ENCODE measurements at places on chromosomes 3 and 15.

GRCh38 chr15:40325188-40325587 is 1.7 kb downstream of the INAFM2 start:
- no peak for DNase-seq

GRCh38 chr3:151552589-151552988 is 91.7 kb upstream of the IGSF10 start:
- DNase-seq = no peak

DNA sequence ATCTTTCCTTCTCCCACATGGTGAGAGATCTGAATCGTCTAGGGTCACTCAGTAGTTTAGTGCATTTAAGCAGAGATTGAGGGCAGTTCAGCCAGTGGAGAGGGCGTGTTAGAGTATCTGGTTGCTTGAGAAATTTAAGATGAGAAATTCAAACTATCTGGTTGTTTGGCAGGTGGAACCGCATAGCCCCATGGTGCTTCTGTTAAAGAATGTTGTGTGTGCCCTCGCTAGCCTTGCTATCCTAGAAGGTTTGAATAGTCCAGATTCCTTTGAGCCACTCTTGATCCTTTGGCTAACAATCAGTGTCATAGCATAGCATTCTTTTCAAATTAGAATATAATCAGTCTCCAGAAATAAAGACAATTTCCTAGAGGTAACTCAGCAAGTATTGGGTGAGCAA is 32.1 kb downstream of the ABHD17C start:
- no peak for DNase-seq

DNA sequence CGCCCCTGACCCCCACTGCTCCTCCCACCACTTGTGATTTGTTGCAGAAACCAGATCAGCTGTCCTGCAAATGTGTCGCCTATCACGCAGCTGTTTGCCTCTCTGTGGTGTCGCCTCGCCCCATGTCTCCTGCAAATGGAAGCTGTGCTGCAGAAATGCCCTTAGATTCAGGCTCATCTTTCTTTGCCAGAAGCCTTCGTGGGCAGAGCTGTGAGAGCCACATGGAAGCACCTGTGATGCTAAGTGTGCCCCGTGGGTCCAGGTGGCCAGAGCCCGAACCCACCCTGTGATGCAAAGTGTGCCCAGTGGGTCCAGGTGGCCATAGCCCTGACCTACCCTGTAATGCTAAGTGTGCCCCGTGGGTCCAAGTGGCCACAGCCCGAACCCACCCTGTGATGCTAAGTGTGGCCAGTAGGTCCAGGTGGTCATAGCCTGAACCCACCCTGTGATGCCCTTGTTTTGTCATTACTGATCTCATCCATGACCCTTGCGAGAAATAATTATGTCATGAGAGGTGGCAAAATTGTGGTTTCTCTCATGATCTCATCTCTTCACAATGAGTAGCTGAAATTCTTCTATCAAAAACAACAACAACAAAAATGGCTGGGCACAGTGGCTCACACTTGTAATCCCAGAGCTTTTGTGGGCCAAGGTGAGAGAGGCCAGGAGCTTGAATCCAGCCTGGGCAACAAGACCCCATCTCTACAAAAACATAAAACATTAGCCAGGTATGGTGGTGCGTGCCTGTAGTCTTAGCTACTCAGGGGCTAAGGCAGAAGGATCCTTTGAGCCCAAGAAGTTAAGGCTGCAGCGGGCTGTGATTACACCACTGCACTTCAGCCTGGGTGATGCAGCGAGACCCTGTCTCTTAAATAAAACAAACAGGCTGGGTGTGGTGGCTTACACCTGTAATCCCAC is 187.4 kb downstream of the GOLGA6L6 start:
- DNase-seq = no peak

DNA sequence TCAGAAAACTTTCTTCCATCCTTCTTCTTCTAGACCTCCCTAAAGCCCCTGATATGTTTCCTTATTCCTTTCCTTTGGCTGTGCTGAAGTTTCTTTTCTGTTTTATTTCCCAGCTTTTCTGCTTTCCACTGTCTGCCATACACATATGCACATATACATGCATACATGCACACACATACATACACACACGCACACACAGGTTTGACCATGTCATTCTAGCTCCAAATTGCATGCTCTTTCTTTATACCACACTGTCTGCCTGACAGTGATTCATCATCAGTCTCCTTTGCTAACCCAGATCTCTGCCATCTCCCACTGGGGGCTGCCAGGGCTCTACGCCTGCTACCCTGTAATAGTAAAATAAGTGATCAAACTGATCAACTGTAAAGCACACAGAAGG is 181.3 kb downstream of the STAC start:
- no peak for DNase-seq

GRCh38 chr3:11339541-11339940 is 67.3 kb downstream of the ATG7 start:
- no peak for DNase-seq

DNA sequence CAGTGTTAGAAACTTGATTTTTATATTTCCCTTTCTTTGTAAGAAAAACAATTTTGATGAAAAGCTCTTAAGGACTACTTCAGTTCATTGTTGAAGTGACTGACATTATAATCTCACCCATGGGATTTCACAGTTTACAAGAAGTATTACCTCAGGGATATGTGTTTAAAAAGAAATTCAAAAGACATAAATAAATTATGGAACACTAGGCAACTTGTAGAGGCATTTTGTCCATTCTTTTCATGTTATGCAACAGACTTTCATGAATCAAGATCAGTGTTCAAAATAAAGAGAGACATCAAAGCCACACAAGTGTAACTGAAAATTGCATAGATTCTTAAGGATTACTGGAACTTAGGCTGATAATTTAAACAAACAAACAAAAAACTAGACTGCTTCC is 196.8 kb upstream of the AGTR1 start:
- DNase-seq = no peak

GRCh38 chr3:18445401-18446148 is 20.4 kb upstream of the SATB1 start:
- DNase-seq = no peak

- no peak for DNase-seq
Measured at GRCh38 chr3:185887066-185887465, 50.7 kb downstream of the TRA2B start.

- DNase-seq = no peak
Measured at GRCh38 chr3:99700631-99701268, 62.4 kb downstream of the COL8A1 start.

DNA sequence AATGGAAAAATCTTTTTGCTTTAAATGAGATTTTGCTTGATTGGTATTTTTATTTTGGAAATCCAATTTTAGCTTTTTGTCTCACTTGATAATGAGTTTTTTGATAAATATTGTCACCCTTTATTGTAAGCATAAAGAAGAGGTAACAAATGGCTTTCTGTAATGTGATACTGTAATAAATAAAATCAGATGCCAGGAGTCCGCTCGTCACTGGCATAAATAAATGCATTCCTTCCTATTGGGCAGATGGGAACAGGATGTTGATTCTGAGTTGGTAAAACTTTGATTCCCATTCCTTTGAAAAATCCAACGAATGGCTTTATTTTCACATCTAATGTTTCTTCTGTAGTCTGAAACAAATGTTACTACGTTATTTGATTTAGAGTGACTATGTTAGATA is 59.9 kb downstream of the CACNA2D3 start:
- DNase-seq = no peak

GRCh38 chr15:87732976-87733375 is 523.6 kb downstream of the NTRK3 start:
- no peak for DNase-seq

- DNase-seq = no peak
Measured at GRCh38 chr3:66320390-66320789, 99.6 kb downstream of the SLC25A26 start.

DNA sequence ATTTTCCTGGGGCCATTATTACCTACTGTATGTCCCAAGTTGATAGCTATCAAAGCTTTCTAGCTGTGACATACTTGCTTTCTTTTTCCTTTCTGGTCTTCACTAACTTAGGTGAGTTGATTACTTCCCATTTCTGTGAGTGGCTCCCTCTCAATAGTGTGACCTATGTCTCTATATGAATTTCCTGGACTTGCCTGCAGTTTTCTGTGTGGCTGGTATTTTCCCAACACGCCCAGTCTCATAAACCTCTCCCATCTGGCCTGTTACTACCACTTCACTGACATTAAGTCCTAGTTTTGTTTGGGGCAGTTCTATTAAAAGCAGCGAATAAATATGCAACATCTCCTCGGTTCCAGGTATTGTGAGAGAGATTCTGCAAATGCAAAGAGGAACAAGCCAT is 671.2 kb downstream of the SI start:
- no peak for DNase-seq

DNA sequence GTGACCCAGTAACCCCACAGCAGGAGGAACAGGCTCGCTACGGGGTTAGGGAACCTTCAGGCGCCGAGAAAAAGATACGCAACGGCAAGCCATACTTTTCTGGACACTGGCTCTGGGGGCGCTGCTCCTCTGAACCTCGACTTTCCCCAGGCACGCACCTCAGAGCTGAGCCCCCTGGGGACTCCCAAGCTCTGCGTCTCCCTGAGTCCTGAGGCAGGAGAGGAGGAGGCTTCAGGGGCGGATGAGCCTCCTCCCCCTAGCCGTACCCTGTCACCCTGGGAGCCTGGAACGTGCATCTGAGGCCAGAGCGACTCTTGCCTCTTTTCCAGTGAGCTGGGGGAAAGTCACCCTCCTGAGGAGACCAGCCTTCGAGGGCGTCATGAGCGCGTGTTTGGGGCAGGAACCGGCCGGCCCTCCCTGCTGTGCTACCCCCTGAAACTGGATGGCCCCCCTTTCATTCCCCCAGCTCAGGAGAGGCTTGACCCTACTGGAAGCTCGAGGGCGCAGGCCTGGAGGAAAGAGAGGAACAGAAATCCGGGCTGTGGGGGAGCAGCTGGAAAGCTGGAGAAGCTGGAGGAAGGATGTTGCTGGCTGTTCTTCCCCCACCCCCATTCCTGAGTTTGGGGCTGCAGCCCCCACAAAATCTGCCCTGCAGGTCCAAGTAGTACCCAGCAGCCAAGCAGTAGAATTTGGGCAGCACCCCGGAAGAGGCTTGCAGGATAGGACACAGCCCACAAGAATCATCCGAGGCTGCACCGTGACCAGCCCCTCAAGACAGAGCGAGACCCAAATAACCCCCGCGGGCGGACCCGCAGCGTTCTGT is 25.1 kb upstream of the POLG start:
- DNase-seq = no peak

DNA sequence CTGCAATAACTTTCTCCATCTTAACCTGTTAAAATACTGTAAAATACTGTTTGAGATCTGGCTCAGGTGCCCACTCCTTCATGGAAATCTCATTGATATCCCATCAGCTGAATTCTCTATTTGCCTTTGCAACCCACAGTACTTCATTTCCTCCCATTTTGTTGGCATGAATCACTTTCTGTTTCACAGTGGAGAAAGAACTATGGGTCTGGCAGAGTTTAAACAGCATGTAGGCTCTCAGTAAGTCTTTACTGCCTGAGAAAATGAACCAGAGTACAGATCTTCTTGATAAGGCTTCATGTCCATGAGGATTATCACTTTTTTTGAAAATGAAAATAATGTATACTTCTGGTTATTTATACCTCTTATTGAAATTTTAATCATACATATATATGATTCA is 245.9 kb downstream of the NAALADL2 start:
- DNase-seq = no peak

DNA sequence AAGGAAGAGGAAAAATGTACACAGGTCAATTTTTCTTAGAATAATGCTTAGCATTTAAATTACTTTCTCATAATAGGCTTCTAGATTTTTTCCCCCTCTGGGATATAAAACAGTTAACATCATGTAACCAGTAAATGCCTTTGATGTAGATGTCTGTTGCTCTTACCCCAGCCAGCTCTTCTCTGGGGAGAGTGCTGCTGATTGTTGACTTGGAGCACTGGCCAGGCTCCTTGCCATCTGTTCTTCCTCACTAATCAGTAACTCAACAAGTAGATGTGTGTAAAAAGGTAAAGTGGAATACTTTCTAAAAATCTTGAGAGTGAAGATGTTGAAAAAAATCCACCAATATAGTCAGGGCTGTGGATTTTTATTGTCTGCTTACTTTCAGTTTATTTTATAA is 42.2 kb downstream of the RIOX2 start:
- no peak for DNase-seq

- DNase-seq = no peak
Measured at GRCh38 chr3:148708409-148708808, 10.7 kb downstream of the AGTR1 start.

- peak; percentile 64 for DNase-seq
Measured at GRCh38 chr3:16516695-16517481, 3.4 kb upstream of the RFTN1 start.

- DNase-seq = no peak
Measured at GRCh38 chr3:127139601-127140500, 53.1 kb upstream of the PRR23E start.

- no peak for DNase-seq
Measured at GRCh38 chr3:81245501-81245900, 515.9 kb downstream of the GBE1 start.

GRCh38 chr3:178479860-178480259 is 56.4 kb upstream of the KCNMB2 start:
- peak; percentile 52 for DNase-seq

- DNase-seq = no peak
Measured at GRCh38 chr15:45941367-45941766, 306.5 kb downstream of the SQOR start.

DNA sequence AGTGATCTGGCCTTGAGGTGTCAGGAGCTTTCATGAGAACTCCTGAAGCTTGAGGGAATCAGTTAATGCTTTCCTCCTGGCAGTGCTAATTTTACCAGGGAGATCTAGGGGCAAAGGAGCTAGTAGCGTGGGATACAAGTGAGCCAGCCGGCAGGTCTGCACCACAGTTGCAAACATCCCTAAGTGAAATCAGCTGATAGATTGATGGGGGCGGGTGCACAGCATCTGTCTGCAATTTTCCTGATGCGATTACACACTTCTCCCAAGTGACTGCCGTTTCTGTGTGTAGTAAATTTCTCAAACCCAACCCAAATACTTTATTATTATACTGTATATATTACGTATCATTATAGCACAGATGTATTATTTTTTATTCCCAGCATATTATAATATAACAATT is 304.5 kb downstream of the AGBL1 start:
- no peak for DNase-seq

DNA sequence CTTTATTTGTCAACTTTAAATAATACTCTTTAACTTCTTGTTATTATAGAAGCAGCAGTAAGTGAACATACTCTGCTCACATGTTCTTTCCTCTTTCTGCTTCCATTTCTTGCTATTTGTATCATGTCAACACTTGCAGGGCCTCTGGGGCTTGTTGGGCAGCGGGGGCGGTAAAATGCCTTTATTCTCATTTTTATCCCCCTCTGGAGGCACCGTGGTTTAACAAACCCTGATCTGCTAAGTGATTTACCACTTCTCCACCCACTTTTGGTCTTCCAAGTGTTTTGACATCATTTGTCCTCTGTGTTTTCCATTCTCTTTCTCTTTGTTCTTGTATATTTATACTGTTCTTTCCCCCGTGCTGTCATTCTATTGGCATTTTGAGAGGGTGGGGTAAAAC is 33.9 kb downstream of the SCN10A start:
- DNase-seq = no peak

All from NCI-H1105 treated with DMSO at 0.1 percent for 48 hours (cell line).